ENCODE measurements at places on chromosomes 1 and 21. TPM values are rescaled to one million over a fixed set of nuclear protein-coding genes. Genes with fewer than 3 reads are reported as not detected.

RGS1 gene
- total RNA-seq: not detected

UCK2 gene
- 40.4 TPM for total RNA-seq

DTL gene
- total RNA-seq: 57.9 TPM

PRKAA2 gene
- 2.0 TPM for total RNA-seq

REN gene
- 2.2 TPM for total RNA-seq

SPOCD1 gene
- total RNA-seq: 52.0 TPM

RCAN3 gene
- total RNA-seq: 11.9 TPM

GJA9 gene
- not detected for total RNA-seq

LELP1 gene
- not detected for total RNA-seq

RGS8 gene
- total RNA-seq: not detected

LCE1C gene
- not detected for total RNA-seq

NFYC gene
- total RNA-seq: 38.1 TPM

All from M059J (cell line).